Activated CD4-positive, alpha-beta memory T cell treated with anti-CD3 and anti-CD28 coated beads, Interleukin-2, amount 10 ng/mL, durations not matched to agents 7 days and 5 days (primary cell): ENCODE measurements at places on chromosomes 13 and 19.
A peak's percentile ranks its signal among the peaks of the same experiment; 100 is the strongest.

GRCh38 chr13:52454459-52454819 lies 839 bp upstream of the CKAP2 start:
- peak; percentile 37 for DNase-seq

GRCh38 chr13:66349966-66350365 lies 880.2 kb downstream of the PCDH9 start:
- no peak for DNase-seq

DNA sequence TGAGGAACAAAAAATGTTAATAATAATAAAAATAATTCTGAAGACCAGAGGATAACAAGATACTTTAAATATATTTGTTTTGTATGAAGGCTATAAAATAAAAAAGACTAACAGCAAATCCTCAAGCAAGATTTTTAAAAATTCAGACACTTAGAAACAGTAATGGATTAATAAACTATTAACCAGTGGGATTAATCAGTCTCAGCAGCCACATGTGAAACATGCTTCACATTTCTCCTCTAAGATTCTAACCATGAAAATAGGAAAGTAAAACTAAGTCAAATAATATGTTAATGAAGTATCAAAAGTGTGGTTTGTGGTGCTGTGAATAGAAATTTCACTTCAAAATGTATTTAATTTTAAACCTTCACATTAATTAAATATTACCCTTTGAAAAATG lies 57.4 kb downstream of the KCNRG start:
- no peak for DNase-seq

DNA sequence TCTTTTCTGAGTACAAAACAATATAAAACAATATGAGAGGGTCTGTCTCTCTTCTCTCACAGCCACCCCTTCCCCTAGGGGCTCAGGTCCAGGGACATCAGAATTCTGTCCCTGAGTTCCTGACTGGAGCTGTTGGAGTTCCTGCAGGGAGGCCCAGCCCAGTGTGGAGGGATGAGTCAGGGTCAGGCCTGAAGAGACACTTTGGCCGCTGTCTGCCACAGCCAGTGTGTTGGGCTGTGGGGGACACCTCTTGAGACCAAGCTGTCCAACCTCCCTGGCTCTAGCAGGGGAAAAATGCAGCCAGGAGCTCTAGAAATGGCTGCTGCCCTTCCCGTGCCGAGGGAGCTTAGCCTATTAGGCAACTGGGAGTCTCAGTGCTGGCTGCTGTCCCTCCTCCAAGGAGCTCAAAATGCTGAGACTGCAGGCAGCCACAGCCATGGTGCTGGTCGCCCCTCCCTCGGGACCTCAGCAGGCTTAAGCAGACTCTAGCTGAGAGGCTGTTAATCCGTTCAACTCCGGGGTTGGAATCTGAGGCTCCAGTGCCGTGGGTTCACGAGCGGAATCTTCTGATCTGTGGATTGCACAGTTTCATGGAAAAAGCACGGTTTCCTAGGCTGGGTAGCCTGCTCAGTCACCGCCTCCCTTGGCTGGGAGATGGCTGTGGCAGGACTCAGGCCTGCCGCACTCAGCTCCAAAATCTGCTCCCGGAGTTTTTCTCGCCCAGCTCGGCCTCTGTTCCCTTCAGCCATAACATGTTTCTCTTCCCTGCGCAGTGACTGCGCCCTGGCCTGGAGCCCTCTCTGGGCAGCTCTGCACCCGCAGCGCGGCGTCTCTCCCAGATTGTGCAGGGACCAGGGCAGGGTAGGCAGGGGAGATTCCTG lies 3.8 kb upstream of the ZNF626 start:
- DNase-seq, result no peak

GRCh38 chr13:36847606-36848005 lies 28.6 kb downstream of the RFXAP start:
- DNase-seq, result no peak

- DNase-seq, result no peak
Observed at GRCh38 chr19:51301266-51301665, 10.2 kb upstream of the IGLON5 start.

DNA sequence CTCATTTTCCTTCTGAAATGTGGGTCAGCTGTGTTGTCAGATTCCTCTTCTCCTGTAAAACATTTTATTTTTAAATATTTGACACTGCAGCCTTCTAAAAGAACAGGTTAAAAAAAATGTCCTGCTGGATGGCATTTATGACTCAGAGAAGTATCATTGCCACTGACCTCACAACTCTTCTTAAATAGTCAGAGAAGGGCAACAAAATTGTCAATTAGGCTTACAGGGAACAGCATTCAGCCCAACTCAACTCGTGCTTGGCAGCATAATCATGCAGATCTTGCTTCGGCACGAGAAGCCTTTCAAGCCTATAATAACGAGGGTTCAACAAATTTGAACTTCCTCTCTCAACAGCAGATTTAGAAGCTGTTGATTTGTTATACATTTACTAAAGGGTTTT lies 296.7 kb upstream of the DACH1 start:
- no peak for DNase-seq

GRCh38 chr19:7535998-7536695 lies 630 bp downstream of the PNPLA6 start:
- DNase-seq, result no peak

DNA sequence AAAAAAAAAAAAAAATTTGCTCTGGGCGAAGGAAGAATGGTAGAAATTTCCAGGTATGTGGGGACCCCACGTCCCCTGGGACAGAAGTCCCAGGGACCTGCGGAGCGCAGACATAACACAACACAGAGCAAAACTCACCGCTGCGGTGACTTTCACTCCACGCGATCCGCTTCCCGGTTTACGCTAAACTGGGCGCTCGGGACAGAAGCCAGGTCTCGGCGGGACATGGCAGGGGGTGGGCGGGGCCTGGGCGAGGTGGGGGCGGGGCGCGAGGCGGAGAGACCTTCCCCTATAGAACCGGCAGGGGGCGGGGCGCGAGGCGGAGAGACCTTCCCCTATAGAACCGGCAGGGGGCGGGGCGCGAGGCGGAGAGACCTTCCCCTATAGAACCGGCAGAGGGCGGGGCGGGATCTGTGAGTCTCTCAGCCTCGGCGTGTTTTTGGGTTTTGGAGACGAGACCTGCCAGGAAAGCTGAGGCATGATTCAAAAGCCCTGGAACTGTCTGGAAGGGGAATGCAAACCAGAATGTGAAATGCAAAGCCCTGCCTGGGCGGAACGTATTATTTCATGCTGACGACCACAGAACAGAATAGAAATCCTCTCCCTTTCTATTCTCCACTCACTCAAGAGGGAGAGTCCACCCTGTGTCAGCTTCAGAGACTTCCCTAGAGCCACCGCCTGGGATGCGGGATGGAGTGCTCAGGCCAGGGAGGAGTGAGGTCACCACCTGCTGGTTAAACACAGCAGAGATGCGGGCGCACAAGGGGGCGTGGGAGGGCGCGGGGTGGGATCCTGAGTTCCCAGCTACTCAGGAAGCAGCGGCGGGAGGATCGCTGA lies 20.2 kb upstream of the ERVV-1 start:
- DNase-seq, result peak; percentile 86

DNA sequence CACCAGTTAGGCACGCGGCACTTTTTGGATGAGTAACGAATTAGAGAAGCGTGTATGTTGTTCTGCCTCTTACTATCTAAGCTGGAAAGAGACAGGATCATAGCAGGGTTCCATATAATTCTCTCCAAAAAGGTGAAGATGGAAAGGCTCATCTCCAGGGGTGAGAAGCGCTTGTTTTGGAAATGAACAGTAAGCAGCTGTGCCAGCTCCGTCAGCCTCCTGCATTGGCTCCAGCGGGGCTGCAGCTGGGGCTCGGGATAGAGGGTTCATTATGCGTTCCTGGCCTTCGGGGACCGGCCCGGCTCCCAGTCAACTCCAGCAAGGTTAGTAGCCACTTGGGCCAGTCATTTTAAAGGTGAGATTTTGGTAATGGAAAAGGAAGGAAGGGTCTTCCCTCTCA lies 155.5 kb downstream of the COL4A1 start:
- no peak for DNase-seq
